ENCODE measurements at places on chromosomes 1 and 21. TPM values are rescaled to one million over a fixed set of nuclear protein-coding genes. Genes with fewer than 3 reads are reported as not detected.

GRCh38 chr21:38142224-38142623 lies 114.6 kb upstream of the KCNJ15 start:
- no peak for DNase-seq

DNA sequence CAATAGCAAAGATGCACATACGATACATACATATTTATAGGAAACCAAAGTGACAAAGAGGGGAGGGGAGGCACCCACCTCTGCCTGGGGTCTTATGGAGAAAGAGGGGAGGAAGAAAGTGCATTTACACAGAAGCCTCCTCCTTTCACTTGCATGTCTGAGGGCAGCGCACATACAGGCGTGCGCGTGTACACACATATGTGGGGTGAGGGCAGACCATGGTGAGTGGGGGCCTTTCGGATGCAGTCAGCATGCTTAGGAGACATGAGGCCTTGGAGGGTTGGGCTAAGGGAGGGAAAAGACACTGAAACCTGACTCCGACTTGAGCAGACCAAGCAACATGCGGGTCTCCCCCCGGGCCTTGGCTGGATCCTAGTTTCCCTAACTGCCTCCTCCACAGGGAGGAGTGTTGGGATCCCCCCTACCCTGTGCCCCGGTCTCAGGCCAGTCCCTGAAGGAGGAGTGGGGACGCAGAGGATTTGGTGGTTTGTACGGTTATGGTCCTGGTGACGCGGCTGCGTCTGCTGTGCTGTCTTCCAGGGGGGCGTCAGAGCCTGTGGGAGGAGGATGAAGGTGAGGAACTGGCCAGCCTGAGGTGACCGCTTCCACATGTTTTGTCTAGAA lies 15.2 kb downstream of the LRRC71 start:
- DNase-seq, result no peak

- no peak for DNase-seq
Observed at GRCh38 chr21:43766734-43767497, 9.2 kb downstream of the CSTB start.

The PROK1 gene
- not detected for total RNA-seq

The KIAA1614 gene
- total RNA-seq, result 0.11 TPM

The TDRD5 gene
- total RNA-seq, result not detected

The BARHL2 gene
- total RNA-seq, result not detected
